ENCODE measurements at places on chromosomes 1 and 21. TPM values are rescaled to one million over a fixed set of nuclear protein-coding genes. Genes with fewer than 3 reads are reported as not detected.

DNA sequence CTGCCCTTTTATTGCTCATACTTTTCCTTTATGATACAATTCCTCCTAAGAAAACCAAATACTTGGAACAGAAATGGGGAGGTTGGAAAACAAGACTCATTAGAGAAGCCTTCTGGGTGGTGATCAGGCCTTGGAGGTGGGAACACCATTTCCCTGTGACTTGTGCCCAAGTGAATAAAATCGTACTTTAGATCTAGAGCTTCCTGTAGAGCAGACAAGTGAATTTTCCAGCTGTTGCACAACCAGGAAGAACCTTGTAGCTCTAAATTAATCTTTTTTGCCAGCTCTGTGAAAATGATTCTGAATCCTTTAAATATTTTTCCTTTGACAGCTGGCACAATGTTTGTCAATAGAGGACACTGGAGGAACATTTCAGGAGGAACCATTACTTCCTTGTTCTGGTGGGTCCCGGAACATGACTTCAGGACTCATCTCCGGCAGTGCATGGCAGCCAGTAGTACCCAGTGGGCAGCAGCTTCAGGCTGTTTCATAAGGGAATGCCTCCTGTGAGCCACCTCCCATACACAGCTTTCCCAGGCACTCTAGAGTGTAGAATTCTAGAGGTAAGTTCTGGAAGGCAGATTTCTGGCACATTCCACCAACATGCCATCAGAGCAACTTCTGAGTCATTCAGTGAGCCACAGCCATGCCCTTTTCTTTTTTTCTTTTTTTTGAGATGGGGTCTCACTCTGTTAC is 5.5 kb upstream of the SNAPIN start:
- DNase-seq = no peak

DNA sequence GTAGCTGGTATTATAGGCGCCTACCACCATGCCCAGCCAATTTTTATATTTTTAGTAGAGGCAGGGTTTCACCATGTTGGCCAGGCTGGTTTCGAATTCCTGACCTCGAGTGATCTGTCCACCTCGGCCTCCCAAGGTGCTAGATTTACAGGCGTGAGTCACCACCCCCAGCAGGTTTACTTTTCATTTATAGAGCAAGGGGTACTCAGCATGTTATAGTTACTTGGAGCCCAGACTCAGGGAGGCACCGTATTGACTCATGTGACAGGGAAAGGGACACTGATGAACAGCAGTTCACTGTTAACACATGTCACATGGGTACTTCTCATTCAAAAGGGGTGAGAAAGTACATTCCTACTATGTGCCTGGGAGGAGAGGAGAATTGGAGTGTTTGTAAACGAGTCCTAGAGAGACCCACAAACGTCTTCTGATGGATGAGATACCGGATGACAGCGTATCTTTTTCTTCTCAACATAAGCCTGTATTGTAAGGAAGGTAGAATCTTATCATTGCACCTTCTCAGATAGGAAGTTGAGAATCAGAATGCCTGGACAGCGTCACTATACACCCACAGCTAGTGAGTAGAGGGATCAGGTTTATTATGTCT is 510.0 kb downstream of the USP25 start:
- no peak for DNase-seq

DNA sequence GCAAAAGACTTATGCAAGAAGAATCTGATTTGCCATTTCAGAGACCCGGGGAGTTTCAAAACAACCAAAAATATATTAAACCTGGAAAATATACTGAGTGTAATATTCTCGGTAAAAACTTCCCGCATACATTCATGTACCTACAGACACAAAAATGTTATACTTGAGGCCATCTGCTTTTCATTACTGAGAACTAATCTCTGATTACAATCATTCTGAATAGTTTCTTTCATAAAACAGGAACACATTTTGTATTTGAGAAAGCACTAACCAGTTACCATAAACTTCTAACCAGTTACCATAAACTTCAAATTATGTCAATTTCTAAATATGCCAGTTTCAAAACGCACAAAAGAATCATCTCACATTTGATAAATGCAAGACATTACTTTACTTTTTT is 7.8 kb downstream of the ZNHIT6 start:
- no peak for DNase-seq

DNA sequence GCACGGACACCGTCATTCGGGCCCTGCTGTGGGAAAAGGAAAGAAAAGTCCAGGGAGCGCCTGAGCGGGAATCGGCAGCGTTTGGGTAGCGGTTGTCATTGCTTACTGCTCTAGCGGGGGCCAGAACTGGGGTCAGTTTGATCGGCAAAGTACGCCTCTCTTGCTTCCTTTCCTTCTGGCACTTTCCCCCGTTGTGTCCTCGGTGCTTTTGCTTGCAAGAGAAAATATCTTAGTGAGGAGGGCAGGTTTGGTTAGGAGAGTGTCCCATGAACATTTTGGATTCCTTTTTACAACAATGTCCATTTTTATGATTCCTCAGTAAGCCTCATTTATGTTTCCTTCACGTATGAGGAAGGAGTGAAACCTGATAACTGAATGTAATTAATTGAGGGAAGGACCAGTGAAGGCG is 670 bp downstream of the ST3GAL3 start:
- no peak for DNase-seq

DNA sequence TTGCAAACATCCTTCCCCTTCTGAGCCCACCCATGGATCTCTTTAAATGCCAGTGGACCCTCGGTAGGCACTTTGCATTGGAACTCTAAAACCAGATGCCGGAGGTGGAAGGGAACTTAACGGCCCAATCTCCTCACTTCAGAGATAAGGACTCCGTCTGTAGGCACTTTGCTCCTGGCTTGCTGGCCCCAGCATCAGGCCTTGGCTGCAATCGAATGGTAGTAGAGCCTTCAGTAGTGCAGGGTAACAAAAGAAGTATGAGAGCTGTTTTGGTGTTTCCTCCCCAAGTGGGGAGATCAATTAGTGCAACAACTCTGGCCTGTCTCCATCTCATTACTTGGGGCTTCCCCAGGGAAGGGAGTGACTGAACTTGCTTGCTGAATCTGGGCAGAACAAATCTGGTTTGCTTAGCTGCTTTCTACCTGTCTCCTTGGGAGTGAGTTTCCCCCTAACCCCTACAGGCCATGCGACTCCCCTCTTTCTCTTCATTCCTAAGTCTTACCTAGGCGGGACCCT is 70.8 kb downstream of the TENT5C start:
- no peak for DNase-seq

DNA sequence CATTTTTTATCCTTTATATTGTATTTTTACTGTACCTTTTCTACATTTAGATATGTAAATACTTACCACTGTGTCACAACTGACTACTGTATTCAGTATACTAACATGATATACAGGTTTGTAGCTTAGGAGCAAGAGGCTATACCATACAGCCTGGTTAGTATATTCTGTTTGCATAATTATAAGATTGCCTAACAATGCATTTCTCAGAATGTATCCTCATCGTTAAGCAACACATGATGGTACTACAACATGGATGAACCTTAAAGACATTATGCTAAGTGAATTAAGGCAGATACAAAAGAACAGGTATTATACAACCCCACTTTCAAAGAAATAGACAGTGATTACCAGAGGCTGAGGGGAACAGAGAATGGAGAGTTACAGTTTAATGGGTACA is 62.7 kb downstream of the RUSC1 start:
- DNase-seq = no peak

DNA sequence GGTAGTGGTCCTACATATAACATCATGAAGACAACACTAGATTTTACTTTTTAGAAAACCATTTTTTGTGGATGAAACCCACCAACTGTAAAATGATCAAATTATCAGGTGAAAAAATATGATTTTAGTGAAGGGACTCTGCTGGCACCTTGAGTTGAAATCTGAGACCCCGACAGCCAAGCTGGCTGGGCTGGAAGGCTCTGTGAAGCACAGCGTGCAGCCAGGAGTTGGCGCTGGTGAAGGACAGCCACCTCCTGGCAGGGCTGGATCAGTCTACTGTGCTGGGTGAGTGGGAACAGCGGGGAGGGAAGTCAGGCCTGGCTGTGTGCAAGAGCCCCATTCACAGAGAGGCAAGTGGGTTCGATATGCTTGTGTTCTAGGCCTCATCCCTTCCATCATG is 47.9 kb downstream of the DDAH1 start:
- DNase-seq = no peak

DNA sequence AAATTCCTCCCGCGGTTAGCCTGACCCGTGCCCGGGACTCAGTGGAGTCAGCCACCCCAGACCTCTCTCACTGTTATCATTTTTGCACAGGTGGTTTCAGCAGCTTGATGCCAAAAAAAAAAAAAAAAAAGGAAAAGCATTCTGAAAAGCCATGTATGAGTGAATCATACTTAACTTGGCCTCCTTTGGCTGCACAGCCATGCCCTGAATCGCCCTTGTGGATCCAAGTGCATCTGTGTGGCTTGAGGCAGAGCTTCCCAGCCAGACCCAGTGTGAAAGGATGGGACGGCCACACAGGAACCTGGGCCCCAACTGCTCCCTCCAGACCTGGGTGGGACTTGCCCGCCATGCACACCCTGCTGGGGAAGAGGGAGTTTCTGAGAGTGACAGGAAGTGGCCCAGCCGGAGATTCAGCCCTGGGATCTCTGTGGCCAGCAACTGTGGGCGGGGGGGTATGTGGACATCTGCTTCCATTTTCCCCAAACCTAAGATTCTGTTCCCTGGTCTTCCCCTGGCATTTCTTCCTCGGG is 8.6 kb downstream of the YBEY start:
- DNase-seq = no peak

Gene LCE3D
- total RNA-seq = not detected

Gene OR10Z1
- total RNA-seq = not detected

Gene PLPP3
- 17.4 TPM for total RNA-seq

Gene ADGRL4
- not detected for total RNA-seq

All from progenitor cell of endocrine pancreas (in vitro differentiated cells).